ENCODE measurements at places on chromosomes 12 and 14.

DNA sequence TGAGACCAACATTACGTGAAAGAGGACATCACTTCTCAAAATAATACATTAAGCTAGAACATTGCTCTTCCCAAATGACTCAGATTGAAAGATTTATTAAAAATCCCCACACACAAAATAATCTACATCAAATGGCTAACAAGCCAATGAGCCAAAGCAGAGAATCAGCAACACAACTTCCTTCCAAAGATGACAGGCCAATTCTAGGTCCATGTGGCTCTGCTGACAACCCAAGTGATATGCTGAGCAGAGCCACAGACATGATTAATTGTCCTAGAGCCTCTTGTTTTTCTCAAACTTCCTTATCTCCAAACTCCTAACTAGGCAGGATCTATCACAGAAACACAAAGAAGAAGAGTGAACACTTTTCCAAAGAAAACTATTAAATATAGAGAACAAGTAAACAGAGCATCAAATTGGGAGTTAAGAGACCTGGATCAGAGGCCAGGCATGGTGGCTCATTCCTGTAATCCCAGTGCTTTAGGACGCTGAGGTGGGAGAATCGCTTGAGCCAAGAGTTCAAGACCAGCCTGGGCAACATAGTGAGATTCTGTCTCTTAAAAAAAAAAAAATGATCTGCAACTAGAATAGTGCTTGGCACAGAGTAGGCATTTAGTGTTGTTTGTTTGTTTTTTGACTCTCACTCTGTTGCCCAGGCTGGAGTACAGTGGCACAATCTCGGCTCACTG, 38.5 kb downstream of the SENP1 start:
- no peak for DNase-seq

GRCh38 chr12:128269181-128269591, 2.2 kb downstream of the TMEM132C start:
- no peak for DNase-seq

DNA sequence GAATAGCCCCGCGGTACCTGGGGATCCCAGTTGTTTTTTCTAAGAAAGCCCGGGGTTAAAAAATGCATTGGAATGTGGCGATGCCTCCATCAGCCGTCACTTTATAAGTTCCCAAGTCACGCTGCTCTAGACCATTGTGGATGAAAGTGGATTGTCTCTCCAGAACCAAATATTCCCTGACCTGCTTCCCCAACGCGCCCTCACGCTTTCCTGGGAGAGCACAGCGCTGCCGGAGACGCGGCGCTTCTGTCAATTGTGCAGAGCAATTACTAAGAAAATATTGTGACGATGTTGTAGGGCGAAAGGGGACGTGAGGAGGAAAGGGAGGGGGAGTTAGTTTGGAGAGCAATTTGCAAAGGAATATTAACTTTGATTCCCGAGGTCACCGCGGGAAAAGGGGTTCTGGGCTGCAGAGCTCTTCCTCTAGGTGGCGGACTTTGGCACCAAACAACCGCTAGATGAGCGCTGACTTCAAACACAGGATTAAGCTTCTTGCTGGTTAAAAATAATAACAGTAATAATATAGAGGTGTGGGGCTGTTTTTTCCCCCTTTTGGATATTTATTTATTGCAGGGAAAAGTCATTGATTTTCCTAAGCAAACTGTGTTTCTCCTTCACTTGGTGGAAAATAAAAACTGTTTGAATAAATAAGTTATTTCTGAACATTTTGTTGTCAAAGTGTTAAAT, 9.6 kb upstream of the FOXG1 start:
- no peak for DNase-seq

- no peak for DNase-seq
Observed at GRCh38 chr12:5505116-5505515, 73.2 kb downstream of the NTF3 start.

DNA sequence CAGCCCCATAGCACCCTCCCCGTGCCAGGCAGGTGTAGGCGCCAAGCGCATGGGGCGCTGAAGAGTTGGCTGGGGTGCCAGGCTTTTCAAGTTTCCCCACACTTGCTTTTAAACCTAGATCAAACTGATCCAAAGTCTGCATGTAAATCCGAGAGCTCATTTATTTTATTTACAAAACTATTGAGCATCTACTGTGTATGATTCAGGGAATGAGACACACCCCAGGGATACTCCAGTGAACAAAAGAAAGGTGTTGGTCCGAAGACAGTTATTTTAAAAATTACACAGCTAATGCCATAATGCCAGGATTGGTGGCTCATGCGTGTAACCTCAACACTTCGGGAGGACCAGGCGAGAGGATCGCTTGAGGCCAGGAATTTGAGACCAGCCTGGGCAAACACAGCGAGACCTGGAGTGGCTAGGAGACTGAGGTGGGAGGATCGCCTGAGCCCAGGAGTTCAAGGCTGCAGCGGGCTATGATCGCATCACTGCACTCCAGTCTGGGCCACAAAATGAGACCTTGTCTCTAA, 780 bp upstream of the SLC41A2 start:
- DNase-seq, result no peak

DNA sequence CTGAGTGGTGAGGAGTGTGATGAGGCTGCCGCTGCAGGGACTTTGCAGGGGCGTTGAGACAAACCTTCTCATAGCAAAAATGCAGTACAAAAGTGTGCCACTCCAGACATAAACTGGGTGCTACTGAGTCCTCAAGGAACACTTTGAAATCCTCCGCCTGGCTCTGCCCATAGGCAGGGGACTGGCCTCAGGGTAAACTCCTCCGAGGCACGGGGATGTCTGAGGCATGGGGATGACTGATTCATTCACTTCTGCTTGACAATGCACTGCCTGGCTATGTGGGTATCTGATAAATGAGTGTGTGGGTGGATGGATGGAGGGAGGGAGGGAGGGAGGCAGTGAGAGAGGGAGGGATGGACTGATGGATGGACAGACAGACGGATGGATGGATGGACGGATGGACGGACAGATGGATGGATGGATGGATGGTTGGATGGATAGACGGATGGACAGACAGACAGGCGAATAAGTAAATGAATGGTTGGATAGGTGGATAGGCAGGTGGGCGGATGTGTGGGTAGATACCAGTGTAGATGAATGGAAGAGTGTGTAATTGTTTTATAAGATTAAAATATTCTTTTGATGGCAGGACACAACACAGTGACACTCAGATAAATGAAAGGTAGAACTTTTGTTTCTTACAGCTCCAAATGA, 2.1 kb upstream of the BDKRB2 start:
- no peak for DNase-seq
